ENCODE measurements at places on chromosomes 7 and 10.
A peak's percentile ranks its signal among the peaks of the same experiment; 100 is the strongest.

GRCh38 chr7:55475855-55476803 lies 96.2 kb downstream of the VOPP1 start:
- peak; percentile 71 for DNase-seq

- peak; percentile 7 for DNase-seq
Measured at GRCh38 chr7:78020874-78021249, 222.3 kb downstream of the PHTF2 start.

- no peak for DNase-seq
Measured at GRCh38 chr7:139532636-139533155, 9.2 kb downstream of the CLEC2L start.

DNA sequence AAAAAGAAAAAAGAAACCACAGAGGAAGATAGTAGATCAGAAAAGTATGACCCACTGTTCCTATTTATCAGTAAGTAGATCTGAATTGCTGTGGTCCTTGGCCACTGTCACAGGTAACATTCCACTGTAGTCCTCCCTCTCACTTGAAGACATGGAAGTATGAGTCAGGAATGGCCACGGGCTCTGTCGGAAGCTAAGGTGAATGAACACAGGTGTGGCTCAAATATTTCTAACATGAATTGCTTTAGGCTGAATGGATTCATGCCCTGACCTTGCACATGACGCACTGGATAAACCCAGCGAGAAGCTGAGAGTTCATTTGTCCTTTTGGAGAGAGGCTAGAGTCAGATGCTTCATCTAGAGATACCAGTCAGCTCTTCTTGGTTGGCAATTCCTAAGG lies 224.5 kb upstream of the SP8 start:
- no peak for DNase-seq

GRCh38 chr10:60781661-60782060 lies 3.4 kb downstream of the CDK1 start:
- DNase-seq, result no peak

DNA sequence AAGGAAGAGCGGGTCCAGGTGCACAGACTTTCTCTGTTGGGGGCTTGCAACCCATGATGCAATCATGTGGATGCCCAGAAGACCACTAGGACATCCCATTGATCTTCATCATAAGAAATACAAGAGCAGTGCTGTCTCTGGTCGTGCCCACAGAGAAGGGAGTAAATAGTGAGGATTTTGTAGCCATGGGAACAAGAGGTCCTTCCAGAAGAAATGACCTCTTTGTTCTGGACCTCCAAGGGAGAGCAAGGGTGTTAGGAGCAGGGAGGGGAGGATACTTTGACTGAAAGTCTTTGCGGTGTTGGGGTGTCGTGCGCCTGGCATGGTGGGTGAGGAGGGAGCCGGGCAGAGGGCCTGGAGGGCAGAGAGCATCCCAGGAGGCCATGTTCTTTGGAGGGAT lies 55.0 kb upstream of the EN2 start:
- DNase-seq, result no peak

GRCh38 chr7:134527979-134528371 lies 608 bp downstream of the AKR1B10 start:
- DNase-seq, result peak; percentile 65

- no peak for DNase-seq
Measured at GRCh38 chr10:118563373-118563890, 32.0 kb downstream of the PRLHR start.

- DNase-seq, result peak; percentile 32
Measured at GRCh38 chr7:27873981-27874957, 134.3 kb downstream of the TAX1BP1 start.

GRCh38 chr10:24800861-24801260 lies 77.2 kb upstream of the ARHGAP21 start:
- no peak for DNase-seq

DNA sequence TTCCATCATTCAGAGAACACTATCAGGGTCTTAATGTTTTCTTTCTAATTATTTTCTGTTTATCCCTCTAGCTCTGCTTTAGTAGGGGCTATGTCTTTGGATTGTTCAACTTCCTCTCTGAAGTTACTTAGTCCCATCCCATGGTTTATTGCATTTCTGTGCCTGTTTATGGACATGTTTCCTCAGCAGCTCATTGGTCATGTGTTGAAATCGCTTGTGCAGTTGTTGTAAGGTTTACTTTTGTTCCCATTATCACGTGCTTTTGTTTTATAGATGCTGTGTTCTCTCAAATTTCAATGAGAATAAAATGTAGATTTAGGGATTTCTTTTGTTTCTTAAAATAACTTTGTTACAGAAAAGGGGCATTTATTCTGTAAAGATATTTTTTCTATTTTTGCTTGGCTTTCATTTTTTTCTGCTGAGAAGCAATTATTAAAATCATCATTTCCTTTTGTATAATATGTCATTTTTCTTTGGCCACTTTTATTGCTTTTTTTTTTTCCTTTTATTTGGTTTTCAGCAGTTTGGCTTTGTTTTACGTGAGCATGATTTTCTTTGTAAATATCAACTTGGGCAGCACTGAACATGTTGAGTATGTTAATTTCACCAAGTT lies 110.9 kb downstream of the CCDC7 start:
- no peak for DNase-seq

- DNase-seq, result no peak
Measured at GRCh38 chr7:121300685-121301420, 27.9 kb upstream of the WNT16 start.

DNA sequence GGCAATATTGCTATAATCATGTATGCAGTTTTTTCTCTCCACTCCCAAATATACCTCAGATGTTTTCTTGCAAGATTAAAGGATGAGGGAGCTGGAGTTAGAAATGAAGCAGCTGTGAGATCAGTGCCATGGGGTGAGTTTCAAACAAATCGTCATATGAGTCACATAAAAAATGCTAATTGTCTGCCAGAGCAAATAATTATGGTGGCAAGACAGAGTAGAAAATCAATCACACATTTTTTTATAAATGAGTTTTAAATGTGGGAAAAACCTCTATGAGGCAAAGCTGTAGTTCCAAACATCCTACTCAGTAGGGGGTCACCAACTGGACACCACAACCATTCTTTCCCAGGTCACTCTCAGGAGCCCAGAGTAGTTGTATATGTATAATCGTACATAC lies 55.3 kb downstream of the CH25H start:
- peak; percentile 91 for DNase-seq

DNA sequence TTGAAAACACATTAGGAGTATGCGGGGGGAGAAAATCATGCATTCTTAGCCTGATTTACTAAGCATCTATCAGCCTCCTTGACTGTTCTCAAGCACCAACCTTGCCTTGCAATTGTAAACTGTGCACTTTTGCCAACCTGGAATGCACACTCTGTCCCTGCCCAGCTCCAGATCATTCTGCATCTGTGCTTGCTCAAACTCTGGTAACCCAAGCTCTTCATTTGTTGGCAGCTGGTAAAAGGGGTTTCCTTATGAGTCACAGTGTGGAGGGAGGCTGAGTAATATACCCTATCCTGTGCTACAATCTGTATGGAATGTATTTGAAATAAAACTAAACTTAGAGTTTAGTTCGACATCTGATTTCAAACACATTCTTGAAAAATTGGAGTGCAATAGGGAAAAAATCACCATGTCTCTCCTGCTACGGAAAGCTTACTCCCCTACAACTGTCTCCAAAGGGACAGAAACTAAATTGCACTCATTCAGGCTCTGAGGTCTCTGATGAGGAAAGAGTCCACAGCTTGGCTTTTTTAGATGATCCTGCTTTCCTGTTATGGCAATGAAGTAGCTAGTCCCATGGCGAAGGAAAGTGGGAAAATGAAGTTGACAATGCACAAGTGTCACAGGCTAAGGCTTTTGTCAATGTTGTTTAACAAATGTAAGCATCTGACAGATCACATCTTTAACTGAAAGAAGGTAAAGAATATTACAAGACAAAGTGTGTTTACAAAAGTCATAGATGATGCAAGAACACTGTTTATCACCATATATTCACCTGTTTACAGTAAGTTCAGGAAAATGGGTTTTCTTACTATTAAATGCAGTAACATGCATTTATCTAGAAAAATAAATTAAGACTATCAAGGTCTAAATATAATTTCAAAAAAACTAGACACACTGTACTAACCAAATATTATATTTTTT lies 61.9 kb downstream of the TES start:
- DNase-seq, result peak; percentile 97

DNA sequence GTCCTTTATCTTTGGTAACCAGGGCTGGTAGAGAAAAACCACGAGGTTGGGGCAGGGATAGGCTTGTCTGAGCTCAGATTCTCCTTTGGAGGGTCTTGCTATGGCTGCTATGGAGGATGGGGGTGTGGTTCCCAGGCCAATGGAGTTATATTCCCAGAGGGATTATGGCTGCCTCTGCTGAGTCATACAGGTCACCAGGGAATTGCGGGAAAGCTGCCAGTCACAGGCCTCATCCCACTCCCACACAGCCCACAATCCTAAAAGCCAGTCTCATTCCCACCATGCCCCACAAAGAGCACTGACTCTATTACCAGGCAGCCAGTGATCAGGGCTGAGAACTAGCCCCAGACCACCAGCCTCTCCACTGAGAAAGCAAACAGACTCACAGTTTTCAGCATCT lies 316.6 kb upstream of the TMEM229A start:
- DNase-seq, result no peak

GRCh38 chr10:74778436-74779094 lies 47.8 kb upstream of the KAT6B start:
- no peak for DNase-seq

DNA sequence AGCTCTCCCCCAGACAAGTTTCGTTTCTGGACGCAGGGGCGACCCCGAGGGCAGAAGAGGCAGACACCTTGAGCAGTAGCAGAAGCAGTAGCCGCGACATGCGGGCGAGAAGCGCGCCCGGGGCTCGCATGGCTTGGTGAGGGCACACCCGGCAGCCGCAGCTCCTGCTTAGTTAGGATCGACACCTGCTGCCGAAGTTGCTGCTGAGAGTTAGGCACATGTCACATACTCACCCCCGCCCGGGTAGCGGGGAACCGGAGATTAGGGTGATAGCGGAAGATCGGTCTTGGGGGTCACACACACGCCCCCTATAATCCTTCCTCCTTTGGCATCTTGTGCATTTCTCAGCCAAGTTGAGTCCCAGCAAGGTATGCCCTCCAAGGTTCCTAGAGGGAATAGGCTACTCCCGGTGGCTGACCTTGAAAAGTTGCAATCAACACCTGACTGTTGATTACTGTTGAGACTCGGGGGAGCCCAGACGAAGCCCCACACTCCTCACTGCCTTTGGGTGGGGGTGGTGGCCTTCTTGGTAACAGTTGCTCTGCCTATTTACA lies 668 bp downstream of the GPR37 start:
- no peak for DNase-seq

- DNase-seq, result no peak
Measured at GRCh38 chr10:8275911-8276310, 221.4 kb downstream of the GATA3 start.

DNA sequence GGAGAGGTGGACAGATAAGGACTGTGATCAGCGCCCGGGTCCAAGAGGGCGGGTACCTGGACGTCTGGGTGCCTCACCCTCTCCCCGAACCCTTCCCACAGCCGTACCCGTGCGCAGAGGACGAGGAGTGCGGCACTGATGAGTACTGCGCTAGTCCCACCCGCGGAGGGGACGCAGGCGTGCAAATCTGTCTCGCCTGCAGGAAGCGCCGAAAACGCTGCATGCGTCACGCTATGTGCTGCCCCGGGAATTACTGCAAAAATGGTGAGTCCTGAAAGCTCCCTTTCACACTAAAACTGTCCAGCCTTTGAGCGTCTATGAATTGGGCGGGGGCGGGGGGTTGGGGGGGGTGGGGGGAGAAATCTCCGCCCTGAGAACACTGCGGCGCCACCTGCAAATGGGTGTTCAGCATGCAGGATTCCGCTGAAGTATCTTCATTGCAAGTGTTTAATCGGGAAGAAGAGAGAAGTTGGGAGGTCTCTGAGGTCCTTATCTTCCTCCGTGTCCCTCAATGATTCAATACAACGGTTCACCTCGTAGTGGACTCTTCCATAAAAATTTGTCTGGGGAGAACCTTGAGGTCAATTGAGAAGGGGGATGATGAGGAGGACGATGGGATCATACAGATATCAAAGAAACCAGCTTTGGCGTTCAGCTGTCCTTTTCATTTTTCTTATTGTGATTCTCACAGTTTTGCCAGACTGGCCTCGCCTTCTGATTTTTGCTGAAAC lies 906 bp downstream of the DKK1 start:
- peak; percentile 43 for DNase-seq

GRCh38 chr10:106903180-106903579 lies 261.3 kb downstream of the SORCS1 start:
- no peak for DNase-seq

GRCh38 chr10:20059084-20059835 lies 243.0 kb downstream of the PLXDC2 start:
- DNase-seq, result peak; percentile 43

GRCh38 chr10:14673189-14673861 lies 101.4 kb downstream of the FAM107B start:
- DNase-seq, result peak; percentile 48

GRCh38 chr7:4753598-4754432 lies 21.6 kb upstream of the AP5Z1 start:
- DNase-seq, result peak; percentile 28

DNA sequence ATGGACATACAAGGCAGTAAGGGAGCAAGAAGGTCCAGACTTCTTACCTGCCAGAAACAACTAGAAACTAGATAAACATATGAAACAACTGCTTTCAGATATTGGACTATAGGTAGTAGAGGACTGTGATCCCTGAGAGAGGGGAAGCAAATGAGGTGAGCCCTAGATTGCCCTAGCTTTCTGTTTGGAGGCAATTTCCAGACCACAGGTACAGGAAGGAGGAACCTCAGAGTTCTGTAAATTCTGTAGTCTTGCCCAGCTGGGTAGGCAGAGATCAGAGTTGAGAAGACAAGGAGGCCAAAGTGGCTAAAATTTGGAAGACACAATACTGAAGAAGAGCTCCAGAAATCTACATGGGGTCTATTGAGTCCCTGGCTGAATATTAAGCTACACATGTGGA lies 21.0 kb downstream of the CDK6 start:
- no peak for DNase-seq

DNA sequence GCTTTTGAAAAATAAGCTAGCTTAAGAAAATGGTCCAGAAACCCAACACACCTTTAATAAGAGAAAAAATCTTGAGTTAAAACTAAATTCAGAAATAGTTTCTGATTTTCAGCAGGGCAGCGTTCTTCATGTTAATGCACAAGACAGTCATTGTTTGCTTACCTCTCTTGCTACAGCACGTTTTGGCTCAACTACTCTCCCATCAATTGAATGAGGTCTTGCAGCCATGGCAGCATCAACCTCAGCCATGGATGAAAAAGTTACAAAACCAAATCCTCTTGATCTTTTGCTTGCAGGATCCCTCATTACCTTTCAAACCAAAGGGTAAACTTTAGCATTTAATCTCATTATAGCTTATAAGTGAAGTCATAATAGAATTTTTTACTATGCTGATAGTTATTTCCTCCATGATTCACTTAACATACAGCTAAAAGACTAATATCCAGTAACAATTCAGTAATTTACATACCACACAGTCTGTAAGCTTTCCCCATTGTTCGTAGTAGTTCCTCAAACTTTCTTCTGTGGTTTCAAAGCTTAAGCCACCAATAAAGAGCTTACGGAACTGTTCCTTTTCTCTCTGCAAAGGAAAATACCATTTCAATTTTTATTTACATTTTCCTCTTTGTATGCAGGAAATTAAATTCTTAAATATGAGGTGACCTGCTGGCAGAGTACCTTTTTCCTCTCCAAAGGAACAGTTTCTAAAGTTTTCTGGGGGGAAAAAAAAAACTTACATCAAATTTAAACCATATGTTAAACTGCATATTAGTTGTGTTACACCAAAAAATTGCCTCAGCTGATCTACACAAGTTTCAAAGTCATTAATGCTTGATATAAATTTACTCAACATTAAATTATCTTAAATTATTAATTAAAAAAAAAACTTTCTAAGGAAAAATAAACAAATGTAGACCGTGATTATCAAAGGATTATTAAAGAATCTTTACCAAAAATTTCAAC lies 3.1 kb downstream of the HNRNPA2B1 start:
- peak; percentile 38 for DNase-seq

Measured in fibroblast of skin of abdomen (primary cell).